ENCODE measurements at places on chromosomes 3 and 15.

- DNase-seq, result no peak
Observed at GRCh38 chr15:78399091-78399490, 38.9 kb upstream of the IREB2 start.

GRCh38 chr15:64082757-64083156 lies 10.9 kb downstream of the CIAO2A start:
- no peak for DNase-seq

DNA sequence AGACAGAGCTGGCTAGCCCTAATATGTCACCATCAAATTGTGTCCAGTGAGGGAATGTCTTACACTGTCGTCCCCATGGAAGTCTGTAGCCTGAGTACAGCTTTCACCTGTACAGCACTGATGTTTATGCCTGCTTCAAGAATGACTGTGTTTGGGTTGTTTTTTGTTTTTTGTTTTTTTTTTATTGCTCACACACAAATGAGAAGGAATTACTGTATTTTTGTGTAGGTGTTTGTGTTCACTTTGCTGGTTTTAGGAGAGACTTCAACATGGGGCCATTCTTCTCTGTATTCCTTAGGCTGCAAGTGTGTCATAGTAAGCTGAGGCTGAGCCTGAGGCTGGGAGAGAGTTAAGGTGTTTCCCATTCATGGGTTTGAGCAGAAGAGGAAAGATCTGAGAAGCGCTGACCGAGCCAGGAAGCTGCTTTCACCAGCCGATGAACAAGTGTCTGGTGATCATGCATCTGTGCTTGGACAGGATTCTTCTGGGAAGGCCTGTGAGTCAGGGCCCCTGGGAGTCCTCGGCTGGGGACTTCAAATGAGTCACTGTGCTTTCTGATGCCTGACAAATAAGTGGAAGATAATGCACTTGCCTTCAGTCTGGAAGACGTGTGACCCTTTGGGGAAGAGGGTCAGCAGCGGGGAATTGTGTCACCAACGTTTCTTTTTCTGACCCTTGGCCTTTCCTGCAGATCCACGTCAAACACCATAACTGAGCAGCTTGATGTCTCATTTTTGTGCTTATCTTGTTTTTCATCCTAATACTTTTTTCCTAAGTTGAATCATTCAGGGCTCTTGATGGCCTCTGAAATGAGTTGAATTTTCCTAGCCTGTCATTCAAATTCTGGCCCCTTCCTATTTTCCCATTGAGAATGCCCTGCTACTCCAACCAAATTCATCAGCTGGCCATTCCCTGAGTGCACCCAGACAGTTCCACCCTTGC lies 36.7 kb upstream of the ZBTB38 start:
- peak; percentile 24 for DNase-seq

DNA sequence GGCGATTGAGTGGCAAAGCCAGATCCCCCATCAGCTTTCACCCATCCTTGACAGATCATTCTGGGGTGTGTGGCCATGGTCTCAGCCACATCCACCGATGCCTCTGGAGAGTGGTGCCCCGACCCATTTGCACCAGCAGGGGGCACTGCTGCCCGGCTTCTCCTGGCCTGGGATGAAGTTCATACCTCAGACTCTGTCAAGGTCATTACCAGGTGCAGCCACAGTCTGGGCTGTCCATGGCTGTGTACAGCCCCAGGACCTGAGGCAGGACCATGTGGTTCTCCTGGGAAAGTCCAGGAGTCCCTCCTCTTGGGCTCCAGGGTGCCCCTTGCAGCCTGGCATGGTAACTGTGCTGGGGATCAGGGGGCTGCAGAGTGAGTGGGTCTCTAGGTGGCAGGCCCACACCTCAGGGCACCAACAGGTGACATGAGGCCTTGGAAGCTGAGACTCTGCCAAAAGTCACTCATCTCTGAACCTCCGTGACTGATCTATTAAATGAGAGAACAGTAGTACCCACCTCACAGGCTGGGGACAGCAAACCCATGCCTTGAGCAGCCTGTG lies 67.2 kb downstream of the CACNA2D2 start:
- peak; percentile 80 for DNase-seq

- peak; percentile 15 for DNase-seq
Observed at GRCh38 chr15:40702077-40702476, 7.1 kb downstream of the RAD51 start.

DNA sequence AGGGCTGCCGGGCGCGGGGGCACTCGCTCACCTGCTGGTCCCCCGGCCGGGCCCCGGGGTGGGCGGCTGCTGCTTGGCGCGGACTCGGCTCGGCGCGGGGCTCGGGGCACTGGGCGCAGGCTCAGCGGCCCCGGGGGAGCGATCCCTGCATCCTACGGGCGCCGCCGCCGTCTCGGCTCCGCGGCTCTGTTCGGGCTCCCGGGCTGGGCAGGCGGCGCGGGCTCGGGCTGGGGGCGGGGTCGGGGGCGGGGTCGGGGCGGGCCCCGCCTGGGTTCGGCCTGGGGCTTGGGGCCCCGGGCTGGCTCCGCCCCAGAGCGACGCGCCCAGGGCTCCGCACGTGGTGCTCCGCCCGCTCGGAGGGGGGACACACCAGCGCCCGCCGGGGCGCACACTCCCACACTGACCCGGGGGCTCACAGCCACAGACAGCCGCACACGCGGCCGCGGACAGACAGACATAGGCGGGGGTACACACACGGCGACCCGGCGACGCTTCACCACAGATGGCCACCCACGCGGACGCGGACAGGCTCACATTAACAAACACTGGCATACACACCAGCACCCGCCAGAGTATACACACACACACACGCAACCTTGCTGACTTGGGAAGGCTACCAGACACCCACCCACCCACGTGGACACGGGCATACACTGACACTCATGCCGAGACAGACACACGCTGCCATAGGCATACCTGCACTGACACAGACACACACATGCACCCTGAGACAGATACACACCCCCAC lies at the start of gene SCN5A:
Gene SCN5A, minus strand, starts transcription at position 188 of the 748 bp plus-strand sequence. CDS start 16,380 bp downstream, outside the sequence.
- peak; percentile 57 for DNase-seq

- peak; percentile 25 for DNase-seq
Observed at GRCh38 chr15:77031376-77032050, 36.6 kb downstream of the PSTPIP1 start.

DNA sequence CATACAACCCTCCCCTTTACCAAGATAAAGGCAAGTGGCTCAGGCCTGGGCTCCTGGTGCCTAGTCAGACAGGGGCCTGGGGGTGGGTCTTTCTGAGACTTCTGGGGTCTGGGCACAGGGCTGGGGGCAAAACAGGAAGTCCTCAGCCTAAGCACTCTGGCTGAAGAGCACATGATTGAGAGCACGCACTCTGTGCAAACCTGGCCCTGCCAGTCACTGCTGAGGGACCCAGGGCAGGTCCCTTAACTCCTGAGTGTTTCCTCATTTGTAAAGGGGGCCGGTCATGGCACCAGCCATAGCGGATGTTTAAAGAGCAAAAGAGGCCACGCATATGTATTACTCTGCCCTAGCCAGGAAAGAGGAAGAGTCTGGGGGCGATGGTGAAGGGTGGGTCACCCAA lies 16.0 kb downstream of the TKT start:
- DNase-seq, result no peak

- peak; percentile 75 for DNase-seq
Observed at GRCh38 chr15:88274553-88275460, 18.3 kb upstream of the NTRK3 start.

DNA sequence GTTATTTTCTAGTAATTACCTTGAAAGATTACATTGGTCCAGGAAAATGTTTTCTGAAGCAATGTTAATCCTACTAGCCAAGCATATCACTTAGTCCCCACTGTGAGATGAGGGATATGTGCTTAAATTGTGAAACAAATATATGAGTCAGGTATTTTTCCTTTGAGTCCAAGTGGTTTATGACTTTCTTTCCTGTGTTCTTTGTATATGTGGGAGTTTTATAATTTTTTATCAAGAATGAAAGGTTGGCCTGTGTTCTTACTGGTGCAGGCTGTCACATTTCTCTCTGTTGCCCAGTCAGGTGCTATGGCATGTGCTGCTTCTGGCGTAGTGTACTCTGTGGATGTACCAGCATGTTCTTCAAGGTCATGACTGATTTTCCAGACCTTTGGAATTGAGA lies 147.4 kb downstream of the CMSS1 start:
- no peak for DNase-seq

DNA sequence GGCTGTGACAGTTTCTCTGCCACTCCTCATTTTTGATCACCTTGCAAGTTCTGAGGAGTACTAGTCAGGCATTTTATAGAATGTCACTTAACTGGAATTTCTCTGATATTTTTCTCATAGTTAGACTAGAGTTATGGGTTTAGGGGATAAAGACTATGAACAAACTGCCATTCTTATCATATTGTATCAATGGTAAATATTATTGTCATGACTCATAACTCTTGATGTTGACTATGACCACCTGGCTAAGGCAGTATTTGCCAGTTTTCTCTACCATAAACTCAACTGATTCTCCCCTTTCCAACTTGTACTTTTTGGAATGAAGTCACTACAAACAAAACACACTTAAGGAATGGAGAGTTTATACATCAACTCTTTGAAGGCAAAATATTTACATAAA lies 22.7 kb upstream of the OR5K1 start:
- no peak for DNase-seq

- no peak for DNase-seq
Observed at GRCh38 chr15:39539973-39540558, 40.8 kb upstream of the THBS1 start.

GRCh38 chr15:79358069-79358468 lies 47.2 kb downstream of the TMED3 start:
- no peak for DNase-seq

- no peak for DNase-seq
Observed at GRCh38 chr15:38536201-38536676, 28.4 kb downstream of the RASGRP1 start.

DNA sequence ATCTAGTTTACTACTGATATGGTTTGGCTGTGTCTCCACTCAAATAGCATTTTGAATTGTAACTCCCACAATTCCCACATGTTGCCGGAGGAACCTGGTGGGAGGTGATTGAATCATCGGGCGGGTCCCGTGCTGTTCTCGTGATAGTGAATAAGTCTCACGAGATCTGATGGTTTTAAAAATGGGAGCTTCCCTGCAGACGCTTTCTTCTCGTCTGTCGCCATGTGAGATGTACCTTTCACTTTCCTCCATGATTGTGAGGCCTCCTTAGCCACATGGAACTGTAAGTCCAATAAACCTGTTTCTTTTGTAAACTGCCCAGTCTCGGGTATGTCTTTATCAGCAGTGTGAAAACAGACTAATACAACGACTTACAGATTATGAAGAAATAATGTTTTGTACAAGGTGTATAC lies 35.6 kb upstream of the PYDC2 start:
- no peak for DNase-seq

DNA sequence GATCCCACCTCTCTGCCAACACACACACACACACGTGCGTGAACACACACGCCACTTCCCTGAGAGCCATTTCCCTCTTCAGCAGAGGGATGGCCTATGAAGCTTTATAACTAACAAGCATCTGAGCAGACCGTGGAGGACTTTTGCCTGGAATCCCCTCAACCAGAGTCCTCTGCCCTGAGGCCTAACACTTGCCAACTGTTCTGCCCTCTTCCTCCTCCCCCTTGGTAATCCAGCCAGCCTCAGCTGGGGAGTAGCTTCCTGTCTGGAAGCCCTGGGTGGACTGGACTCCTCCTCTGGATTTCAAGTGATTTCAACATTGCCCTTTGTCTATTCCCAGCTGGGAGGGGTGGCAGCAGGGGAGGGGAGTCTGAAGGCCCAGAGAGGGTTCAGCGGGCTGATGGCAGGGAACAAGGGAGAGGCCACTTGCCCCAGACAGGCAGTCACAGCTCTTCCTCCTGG lies 68.4 kb upstream of the HACD2 start:
- no peak for DNase-seq

- no peak for DNase-seq
Observed at GRCh38 chr15:83733691-83734090, 79.8 kb downstream of the ADAMTSL3 start.

DNA sequence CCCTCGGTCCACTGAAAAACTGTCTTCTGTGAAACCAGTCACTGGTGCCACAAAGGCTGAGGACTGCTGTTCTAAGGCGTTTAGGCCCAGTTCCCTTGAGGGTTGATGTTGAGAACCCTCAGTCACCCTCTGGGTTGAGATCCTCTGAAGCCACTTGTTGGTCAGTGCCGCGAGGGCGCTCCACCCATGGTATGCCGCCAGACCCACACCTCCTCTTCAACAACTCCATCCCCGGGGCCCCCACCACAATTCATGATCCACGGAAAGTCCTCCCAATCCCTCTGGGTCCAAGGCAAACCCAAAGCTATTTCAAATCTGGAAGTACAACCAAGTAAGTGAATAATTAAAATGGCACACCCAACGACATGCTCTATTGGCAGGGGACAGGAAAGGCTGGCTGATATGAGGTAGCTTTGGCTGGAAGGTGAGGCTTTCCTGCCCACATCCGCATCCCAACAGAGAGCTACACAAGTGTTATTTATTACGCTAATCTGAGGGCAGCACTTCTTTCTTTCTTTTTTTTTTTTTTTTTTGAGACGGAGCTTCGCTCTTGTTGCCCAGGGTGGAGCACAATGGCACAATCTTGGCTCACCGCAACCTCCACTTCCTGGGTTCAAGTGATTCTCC lies 58.1 kb downstream of the XXYLT1 start:
- DNase-seq, result no peak

DNA sequence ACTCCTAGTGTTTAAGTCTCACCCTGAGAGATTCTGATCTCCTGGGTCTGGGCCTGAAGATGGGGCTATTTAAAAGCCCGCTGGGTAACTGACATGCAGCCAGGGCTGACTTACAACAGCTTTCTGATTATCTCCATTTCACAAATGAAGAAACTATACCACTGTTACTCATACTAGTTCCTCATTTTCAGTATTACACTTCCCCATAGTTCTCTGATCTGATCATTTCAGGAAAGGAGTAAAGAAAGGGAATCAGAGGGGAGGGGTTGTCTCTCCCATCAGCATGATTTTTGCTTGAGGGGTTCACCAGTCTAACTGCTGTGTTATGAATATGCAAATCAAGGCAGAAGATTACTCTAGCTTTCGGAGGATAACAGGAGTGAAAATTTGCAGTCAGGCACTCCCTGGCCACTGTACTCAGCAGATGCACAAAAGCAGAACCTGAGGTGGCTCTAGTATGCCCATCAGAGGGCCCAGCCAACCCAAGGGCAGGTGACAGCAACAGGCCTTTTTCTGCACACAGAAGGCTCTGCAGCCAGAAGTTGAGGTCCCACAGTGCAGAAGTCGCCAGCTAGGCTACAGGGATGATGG lies 59.4 kb downstream of the DAPK2 start:
- peak; percentile 74 for DNase-seq

- DNase-seq, result no peak
Observed at GRCh38 chr3:119156868-119157267, 10.9 kb downstream of the TEX55 start.

DNA sequence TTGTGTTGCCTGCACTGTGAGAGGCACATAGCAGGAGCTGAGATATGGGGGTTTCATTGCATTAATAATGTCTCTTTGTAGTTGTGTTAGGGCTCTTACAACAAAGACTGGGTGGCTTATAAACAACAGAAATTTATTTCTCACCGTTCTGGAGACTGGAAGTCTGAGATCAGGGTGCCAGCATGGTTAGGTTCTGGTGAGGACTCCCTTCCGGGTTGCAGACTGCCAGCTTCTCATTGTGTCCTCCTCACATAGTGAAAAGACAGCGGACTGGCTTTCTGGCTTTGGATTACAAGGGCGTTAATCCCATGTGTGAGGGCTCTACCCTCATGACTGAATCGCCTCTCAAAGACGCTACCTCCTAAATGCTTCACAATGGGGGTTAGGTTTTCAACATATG lies 20.6 kb downstream of the TMEM108 start:
- no peak for DNase-seq

- no peak for DNase-seq
Observed at GRCh38 chr3:168820810-168821415, 725.2 kb upstream of the GOLIM4 start.

GRCh38 chr15:57184502-57184901 lies 191.8 kb upstream of the CGNL1 start:
- no peak for DNase-seq

All from activated CD4-positive, alpha-beta T cell treated with anti-CD3 and anti-CD28 coated beads, Interleukin-10, Interleukin-2, amounts not matched to agents 100 ng/mL and 50 ng/mL, durations not matched to agents 16 hours and 8 hours (primary cell).